ENCODE measurements at places on chromosomes 7 and 10. TPM values are rescaled to one million over a fixed set of nuclear protein-coding genes. Genes with fewer than 3 reads are reported as not detected.

SGPL1 gene
- 25.5 TPM for total RNA-seq

GRCh38 chr7:29614229-29614628 lies 50.6 kb downstream of the PRR15 start:
- DNase-seq = no peak

DNA sequence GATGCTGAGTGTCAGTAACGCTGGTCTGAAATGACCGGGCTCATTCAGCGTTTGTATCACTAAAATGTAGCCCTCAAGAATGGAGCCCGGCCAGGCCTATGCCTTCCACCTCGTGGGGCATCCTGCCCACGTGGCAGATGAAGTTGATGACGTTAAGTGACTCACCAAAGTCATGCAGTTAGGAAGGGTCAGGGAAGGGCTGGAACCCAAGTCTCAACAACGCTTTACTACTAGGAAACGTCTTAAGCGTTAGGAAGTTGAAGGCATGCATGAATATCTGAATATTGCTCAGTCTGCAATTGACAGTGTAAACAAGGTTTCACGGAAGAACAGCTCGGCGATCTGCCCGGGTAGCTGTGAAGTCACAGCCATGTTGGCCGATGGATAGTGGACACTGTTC lies 14.0 kb upstream of the UBE3C start:
- DNase-seq = no peak

UNC5B gene
- total RNA-seq = 2.3 TPM

GRCh38 chr10:11225935-11226334 lies 208.3 kb downstream of the CELF2 start:
- DNase-seq = no peak

DNA sequence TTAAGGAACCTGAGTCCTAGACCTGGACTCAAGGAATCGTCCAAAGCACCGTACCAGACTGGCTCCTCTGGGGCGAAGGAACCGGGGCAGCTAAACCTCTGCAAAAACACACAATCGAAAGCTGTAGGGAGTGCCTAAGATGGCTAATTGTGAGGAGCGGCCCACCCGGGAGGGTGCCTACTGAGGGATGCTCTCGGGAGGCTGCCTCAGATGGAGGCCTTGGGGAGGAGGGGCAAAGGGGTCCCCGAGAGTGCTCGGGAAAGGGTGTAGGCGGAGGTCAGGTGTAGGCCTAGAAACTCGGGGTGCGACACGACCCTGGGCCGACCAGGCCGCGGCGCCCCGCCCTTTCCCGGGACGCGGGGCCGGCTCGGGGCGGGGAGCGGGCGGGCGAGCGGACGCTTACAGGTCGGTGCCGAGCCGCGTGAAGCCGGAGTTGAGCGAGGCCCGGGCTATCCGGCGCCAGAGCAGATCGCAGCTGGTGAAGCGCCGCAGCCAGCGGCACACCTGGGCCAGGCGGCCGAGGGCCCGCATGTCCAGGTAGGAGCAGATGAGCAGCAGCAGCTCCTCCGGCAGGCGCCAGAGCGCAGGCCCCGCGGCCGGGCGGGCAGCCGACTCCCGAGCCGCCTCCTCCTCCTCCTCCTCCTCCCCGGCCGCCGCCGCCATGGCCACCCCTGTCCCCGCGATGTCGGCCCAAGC lies 844 bp downstream of the FBXW4 start:
- peak; percentile 39 for DNase-seq

- DNase-seq = no peak
Measured at GRCh38 chr10:98478430-98479222, 31.9 kb upstream of the HPS1 start.

- DNase-seq = no peak
Measured at GRCh38 chr7:3589752-3590151, 288.7 kb downstream of the SDK1 start.

DNA sequence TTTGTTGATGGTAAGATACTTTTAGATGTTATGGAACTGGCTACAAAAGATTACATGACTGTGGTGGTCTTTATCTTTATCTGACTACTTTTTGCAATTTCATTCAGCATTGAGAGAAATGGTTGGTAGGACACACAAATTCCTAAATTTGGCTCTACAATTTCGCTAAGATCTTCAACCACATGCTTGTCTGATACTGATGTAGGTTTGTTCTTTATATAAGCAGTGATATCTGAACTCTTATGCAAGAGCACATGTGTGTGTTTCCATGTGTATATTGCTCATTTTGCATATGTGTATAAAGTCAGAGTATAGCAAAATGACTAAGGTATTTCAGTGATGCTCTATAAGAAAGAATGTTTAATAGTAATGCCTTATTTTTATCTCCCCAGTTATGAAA lies 501.5 kb downstream of the ARL4A start:
- DNase-seq = no peak

All from A172 (cell line).